ENCODE measurements at places on chromosomes 12 and 14.

DNA sequence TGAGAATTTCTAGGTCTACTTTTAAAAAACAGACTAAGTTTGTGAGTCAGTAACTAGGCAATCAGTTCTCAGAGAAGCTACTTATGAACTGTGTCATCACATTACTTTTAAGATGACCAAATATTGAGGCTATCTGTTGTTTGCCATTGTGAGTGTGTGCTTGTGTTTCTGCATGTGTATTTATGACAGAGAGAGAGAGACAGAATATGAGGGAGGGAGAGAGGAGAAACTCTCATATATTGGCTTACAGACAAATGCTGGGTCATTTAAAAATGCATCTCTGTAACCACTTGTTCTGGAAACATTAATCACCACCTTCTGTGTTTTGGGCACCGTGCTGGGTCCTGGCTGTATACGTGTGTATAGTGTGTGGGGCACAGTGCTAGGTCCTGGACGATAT, 161.5 kb upstream of the FRMD6 start:
- no peak for DNase-seq

GRCh38 chr14:35285168-35286002, 6.8 kb upstream of the PSMA6 start:
- DNase-seq = no peak

GRCh38 chr12:46264057-46264456, 4.8 kb downstream of the SLC38A1 start:
- no peak for DNase-seq

DNA sequence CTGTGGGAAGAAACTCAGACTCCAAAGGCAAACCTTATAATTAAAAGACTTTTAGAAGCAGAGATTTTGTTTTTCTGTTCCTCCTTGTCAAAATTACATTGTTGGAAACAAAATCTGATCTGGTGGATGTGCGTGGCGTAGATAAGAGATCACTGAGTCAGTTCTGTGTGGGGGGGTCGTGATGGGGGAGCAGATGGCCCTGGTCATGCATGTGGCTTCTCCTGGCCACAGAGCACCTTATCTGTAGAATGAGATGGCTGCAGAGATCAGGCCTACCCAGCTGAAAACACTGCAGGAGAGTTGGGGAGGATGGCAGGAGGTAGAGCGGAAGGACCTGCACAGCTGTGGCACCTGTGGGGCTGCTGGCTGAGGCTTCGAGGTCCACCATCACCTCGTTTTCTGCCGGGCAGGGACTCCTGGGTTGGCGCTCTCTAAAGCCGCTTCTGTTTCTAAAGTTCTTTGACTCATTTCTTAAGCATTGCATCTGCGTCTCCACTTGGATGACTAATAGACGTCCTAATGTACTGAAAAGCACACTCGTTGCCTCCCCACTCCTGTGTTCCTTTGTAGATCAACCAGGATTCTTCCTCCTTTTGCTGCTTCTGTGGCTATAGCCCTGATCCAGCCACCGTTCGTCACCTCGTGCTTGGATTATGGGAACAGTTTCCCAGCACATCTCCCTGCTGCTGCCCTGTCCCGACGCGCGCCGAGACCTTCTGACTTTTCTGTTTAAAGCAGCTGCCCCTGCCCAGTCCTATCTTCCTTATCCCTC, 93.4 kb downstream of the TSPAN9 start:
- no peak for DNase-seq

DNA sequence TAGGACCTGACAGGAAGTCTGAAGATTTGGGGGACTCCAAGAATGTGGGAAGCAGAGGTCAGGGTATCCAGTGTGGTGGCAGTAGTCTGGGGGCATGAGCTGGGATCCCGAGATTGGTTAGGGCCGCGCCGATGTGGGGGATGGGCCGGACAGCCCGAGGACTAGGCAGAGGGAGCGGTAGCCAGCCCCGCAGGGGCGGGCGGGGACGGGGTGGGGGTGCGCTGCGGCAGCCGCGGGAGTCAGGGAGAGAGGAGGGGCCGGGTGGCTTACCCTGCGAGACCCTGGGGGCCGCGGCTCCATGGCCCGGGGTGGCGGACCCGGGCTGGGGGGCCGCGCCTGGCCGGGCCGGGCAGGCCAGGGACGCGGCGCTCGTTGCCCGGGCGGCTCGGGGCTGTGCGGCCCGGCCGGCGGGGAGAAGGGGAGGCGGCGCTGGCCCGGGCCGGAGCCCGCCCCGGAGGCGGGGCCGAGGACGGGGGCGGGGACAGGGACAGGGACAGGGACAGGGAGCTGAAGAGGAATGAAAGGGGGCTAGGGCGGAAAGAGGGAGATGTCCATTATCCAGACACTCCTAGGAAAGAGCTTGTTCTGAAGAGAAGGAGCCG, 5.6 kb downstream of the ZNF385A start:
- DNase-seq = no peak

DNA sequence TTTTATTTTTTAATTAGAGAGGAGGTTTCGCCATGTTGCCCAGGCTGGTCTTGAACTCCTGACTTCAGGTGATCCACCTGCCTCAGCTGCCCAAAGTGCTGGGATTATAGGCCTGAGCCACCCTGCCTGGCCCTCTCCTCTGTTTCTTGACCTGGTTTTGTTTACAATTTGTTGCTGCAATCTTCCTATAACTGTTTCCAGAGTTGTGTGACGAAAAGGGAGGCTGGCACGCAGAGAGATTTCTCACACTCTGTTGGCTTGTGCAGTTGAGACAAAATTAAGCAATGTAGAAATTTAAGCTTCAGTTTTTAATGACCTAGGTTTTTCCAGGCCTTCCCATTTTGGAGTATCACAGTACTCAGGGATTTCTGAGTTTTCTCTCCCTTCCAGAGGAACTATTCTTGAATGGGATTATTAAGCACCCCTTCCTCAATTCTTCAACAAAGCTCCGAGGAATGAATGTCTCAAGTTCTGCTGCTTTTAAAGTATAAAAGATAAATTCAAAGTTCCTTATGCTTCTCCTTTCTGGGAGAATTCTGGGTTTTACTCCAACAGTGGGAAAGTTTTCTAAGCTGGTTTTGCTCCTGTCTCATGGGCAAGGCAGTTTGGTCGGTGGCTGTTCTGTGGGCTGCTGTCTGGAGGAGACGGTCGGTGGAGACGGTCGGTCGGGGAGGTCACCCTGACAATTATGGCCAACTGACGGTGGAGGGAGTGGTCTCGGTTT, 20.4 kb upstream of the FOS start:
- no peak for DNase-seq

DNA sequence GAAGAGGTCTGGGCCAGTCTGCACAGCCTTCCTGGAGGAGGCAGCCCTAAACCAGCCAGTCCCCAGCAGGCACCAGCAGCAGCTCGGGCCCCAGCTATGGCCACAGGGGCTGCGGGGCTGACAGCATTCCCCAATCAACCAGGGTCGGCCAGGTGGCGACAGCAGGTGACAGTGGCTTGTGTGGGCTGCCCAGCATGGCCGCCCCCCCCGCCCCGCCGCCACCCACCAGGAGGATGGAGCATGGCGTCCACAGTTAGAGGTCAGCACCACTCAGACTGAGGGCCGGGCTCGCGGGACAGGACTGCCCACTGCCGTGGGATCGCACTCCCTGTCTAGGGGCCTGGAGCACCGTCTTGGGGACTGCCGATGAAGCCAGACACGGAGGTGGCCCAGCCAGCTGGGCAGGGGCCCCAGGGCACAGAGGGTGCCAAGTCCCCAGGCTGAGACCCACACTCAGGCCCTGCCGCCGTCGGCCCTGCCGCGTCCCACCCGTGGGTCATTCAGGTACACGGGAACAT, 15.0 kb downstream of the AKT1 start:
- no peak for DNase-seq

DNA sequence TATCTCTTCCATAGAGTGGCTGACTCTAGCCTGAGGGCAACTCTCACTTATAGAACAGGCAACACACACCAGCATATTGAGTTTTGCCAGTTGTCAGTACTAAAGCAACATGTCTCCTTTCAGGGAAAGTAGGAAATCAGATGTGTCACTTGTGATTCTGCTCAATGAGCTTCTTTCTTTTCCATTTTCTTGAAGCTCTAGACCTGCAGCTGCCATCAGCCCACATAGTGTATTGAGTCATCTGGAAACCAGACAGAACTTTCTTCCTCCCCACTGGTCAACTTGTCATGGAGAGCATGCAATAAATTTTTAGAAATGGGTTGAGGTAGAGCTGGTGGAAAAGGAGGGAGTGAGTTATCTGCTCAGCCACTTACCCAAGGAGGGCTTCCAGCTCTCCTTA, 209.0 kb upstream of the PLEKHG7 start:
- DNase-seq = no peak

- DNase-seq = no peak
Observed at GRCh38 chr12:10178821-10179220, at the start of gene TMEM52B. Gene TMEM52B (plus strand): TSS chr12:10179032. CDS start chr12:10179575, 543 bp downstream.

- no peak for DNase-seq
Observed at GRCh38 chr12:101051151-101051550, 158.9 kb downstream of the SLC5A8 start.

DNA sequence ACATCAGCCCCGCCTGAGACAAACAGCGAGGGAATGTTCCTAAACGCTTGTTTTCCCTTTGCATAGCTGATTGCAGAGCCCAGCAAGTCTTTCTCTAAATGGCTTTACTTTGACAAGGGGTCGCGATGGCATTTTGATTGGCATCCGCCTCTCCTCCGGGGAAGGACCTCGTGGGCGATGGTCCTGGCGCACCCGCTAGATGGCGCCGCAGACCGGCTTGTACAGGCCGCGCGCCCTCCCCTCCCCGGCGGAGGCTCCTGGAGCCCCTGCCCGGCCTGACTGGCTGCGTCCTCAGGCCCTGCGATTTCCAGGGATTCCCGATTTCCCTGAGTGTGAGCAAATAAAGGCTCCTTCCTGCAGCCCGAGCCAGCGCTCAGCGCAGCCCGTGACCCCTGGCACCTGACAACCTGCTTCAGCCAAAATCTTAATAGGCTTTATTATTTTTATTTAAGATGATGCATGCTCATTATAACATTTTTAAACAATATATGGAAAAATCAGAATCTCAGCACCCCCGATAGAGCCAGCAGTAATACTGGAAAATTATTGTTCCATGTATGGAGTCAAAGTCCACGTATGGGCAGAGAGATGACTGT, 468.3 kb downstream of the AACS start:
- DNase-seq = no peak

GRCh38 chr14:58353516-58354299, 42.0 kb upstream of the TOMM20L start:
- DNase-seq = peak; percentile 42

- peak; percentile 13 for DNase-seq
Observed at GRCh38 chr12:92876496-92876895, 52.6 kb downstream of the EEA1 start.

DNA sequence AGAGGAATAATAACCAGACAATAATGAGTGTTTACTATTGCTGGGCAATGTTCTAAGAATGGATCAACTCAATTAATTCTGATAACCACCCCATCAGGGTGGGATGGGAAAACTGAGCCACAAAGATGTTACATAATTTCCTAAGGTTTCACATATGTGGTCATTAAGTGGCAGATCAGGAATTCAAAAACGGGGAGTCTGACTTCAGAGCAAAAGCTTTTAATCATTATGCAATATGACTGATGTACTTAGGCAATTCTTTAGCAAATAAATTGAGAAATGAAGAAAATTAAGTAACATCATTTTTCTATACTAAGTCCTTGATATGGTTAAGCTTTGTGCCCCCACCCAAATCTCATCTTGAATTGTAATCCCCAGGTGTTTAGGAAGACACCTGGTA, 53.4 kb downstream of the PLCZ1 start:
- no peak for DNase-seq

DNA sequence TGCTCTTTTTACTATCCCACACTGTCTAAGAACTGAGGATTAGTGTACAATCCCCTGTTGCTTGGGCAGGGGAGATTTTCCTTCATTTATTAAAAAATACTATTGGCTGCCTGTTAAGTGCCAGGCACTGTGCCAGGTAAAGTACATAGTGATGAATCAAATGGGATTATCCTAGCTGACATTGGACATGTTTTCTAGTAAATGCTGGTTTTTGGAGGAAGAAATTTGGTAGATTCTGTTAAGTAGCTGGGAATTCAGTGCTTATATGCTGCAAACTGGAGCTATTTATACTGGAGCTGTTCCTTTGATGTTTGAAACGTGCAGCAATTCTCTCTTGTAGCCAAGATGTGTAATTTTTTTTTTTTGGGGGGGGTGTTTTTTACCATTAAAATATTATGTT, 299.6 kb downstream of the EMP1 start:
- no peak for DNase-seq

DNA sequence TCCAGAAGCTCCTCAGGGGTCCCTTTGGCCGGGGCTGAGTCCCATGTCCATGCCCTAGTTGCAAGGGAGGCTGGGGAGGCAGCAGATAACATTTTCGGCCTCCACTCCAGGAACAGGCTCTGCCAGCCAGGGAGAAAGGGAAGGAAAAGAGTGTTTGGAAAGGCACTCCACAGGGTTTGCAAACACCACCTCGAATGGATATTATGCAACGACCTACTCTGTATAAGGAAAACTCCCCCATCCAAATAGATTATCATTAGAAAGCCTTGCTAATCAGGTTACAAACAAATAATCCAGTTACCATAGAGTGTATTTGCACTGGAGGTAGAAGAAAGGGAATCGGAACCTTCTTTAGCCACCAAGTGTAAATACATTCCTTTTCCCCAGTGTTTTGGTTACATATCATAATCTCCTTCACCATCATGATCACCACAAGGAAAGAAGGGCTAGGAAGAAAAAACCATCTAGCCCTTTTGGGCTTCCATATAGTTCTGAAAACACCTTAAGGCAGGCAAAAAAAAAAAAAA, 40.4 kb downstream of the TMCC3 start:
- no peak for DNase-seq

DNA sequence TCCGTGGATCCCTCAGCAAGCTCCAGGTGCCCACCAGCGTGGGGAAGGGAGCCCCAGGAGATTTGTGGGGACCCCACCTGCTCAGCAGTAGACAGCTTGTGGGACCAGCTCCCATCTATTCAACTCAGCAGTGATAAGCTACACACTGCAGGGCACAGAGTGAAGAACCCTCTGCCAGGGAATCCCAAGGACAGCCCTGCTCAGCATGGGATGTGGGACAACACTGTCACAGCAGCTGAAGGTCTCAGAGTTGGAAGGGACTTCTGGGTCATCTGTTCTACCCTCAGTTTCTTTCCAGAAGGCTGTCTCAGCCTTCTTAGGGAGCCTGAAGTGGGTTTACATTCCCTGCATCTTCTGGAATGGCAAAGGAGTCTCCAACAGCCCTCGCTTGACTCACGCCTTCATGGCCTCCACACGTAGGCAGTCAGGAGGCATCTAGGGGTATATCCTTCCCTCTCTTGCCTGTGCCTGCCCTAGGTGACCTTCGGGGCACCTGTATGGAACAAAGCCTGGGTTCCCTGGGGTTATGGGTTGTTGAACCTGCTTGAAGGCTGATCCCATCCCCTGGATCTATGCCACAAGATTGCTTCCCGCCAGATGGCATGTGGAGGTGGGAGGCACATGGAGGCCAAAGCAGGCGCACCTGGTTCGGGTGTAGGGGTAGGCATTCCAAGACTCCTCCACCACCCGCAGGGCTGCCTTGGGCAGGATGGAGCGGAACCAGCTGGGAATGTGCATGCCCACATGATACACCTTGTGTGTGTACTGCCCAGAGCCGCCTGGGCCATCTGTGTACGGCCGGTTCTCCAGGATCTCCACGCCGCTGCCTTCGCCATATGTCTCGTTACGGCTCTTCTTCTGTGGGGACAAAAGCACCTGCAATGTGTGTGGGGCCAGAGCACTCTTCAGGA, 33.0 kb downstream of the ARL6IP4 start:
- DNase-seq = no peak

All from hematopoietic multipotent progenitor cell treated with erythropoietin and hydrocortisone succinate and interleukin-3 and kit ligand, for 17 days (in vitro differentiated cells).